Calu3 (cell line): ENCODE measurements at places on chromosomes 11 and 22. TPM values are rescaled to one million over a fixed set of nuclear protein-coding genes. Genes with fewer than 3 reads are reported as not detected.

- DNase-seq = no peak
These were observed 82.3 kb downstream of the PDE2A start for GRCh38 chr11:72591785-72592502.

GRCh38 chr11:11454671-11455223 is 101.7 kb upstream of the CSNK2A3 start:
- DNase-seq = no peak

DNA sequence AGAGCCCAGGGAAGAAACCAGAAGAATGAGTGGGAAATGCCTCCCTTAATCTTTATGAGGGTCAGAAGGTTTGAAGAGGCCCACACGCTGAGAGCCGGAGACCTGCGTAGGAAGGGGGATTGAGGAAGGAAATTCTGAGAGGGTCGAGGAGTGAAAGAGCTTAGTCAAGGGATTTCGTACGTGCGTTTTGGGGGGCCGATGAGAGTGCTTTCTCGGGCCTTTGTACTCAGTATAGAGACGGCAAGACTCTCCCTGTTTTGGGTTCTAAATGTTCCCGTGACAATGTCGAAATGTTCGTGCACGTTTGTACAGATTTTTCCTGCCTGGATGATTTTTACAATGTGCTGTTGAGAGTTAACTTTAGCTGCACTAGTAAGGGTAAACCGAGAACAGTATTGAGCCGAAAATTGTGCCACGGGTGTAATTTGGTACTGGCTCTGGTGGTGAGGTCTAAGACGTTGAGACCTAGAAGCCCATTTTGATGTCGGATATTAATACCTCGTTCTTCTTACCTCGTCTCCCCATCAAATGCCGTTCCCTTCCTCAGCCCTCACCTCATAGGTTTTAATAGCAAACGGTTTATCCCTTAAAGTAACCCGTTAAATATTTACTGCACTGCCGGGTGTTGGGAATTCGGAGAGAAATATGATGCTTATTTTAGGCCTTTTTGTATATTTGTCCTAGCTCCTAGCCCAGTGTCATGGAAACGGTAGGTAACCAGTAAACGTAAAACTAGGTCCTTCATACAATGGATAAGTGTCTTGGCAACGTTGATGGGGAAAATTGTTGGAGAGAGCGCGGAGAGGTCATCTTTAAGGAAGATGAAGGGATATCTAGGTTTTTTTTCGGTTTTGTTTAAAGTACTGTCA is 734 bp downstream of the C11orf58 start:
- no peak for DNase-seq

DNA sequence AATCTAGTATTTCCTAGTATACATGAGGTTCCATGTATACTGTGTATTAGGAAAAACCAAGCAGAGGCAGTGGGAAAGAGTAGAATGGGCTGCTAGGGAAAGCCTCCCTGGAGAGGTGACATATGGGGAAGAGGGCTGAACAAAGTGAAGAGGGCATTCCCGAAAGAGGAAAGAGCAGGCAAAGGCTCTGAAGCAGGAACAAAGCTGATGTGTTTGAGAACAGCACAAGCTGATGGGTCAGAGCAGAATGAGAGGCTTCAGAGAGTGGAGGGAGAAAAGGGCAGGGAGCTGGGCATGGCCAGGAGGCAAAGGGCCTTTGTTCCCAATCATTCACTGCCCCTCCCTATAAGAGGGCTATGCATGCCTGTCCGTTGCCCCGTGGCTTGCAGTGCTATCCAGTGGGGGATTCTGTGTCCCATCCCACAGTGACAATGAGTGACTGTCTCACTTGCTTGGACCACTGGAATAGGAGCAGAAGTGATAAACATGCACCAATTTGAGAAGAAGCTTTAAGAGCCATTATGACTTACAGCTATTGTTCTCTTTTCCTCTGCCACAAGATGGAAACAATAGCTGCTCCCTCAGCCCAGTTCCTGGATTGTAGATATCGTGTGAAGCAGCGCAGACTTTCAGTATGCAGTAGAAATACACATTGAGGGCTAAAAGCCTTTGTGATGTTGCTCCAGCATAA is 39.6 kb downstream of the GALNT18 start:
- DNase-seq = no peak

The KRTAP5-8 gene
- total RNA-seq = not detected in 2 replicates

- no peak for DNase-seq
These were observed 515.4 kb downstream of the RAB38 start for GRCh38 chr11:87659807-87660206.

- DNase-seq = no peak
These were observed 107.8 kb downstream of the FAR1 start for GRCh38 chr11:13776134-13776815.

- peak; percentile 33 for DNase-seq
These were observed 29.0 kb downstream of the GLYATL1 start for GRCh38 chr11:58968251-58968711.

GRCh38 chr11:101508370-101508769 is 75.4 kb downstream of the TRPC6 start:
- DNase-seq = no peak

DNA sequence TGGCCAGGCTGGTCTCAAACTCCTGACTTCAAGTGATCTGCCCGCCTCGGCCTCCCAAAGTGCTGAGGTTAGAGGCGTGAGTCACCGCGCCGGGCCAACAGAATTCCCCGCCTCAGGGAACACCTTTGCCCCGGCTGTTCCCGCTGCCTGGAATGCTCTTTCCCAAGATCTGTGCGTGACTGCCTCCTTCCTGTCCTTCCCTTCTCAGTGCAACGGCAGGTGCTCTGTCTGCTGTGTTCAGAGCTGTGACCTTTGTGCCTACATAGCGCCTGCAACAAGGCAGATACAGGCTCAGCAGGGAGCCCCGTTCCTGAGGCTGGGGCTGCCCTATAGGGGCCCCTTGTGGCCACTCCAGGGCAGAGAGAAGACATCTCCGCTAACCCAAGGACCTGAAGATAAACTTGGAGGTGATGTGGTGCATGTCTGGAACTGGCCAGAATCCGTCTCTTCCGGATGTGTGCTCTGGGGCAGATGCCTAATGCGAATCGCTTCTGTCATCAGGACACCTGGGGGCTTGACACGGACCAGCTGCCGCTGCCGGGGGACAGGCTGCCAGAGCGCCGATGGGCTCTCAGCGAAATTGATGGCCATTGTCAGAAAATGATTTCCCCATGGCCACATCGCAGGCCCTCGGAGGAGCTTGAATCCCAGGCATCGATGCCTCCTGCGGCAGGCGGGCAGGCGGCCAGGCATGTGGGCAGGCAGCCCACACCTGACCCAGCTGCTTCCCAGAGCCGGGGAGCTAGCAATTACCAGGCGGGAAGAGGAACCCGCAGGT is 43.5 kb upstream of the TCF20 start:
- DNase-seq = peak; percentile 68

DNA sequence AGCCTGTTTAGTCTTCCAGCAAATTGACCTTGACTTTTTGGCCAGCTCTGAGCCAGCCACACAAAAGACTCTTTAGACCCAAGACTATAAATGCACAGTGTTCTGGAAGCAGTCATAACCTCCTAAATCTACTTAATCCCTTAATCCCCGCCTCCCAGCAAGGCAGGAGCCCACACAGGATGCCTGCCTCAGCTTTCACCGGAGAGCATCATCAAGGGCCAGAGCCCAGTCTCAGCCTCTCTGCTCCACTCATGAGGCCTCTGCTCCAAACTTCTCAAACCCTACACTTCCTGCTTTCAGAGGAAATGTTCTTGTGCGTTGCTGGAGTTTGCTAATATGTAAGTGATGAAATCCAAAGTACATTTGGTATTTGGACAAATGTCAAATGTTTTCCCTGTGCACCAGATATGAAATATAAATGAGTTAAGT is 57.9 kb upstream of the FSHB start:
- no peak for DNase-seq

The HTR3B gene
- total RNA-seq = not detected in 2 replicates

DNA sequence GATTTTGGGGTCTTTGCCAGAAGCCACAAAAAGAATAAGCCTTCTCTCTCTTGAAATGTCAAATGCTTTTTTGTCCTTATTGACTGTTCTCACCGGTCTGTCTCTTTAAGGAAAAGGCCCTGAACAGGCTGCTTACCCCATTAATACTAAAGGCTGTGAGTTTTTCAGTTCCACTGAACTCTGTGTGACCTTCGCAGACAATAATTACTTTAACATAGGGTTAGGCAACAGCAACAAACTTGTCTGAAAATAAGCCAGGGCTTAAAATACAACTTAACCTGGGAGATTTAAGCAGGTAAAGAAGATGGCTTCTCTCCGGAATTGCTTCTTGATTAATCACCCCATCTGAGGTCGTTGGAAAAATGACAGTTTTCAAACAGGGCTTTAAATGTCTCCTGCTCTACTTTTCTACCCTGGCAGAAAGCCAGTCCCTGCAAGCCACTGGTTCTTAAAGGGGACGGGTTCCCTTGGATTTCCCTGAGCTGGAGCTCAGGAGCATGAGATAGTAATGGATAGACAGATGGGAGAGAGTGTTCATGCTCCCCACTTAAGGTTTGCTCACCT is 69.4 kb downstream of the ARL14EP start:
- no peak for DNase-seq

GRCh38 chr22:30161051-30161469 is 80.8 kb downstream of the HORMAD2 start:
- DNase-seq = no peak

The CDKN1C gene
- 2.2 and 2.4 TPM in 2 replicates for total RNA-seq

DNA sequence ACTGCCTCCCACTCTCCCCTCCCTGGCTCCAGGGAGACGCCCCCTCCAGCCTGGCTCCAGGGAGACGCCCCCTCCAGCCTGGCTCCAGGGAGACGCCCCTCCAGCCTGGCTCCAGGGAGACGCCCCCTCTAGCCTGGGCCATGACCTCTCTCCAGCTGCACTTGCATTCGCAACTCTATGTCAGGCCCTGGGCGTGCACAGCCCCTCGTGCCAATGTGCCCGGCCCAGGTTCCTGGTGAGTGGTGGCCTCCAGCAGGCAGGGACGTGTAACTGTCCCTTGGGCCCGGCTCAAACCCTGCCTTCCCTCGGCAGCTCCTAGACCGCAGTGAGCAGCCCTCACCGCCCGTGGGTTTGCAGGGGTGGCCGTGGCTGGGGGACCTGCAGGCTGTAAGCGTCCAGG is 6.9 kb downstream of the MUC6 start:
- DNase-seq = no peak

DNA sequence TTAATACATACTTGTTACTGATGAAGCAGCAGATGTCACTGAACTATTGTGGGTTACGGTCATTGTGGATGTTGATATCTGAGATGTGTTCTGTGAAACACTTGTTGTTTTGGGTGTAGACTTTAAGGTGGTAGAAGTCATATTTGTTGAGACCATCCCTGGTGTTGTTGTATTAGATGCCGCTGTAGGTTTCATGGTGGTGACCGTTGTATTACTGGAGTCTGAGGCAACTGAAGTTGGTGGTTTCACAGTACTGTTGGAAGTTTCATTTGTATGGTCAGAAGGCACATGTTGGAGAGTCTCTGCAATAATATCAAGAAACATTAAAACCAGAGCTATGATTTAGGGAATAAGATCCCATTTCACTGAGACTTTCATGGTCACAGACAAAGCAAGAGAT is 50.7 kb downstream of the TMEM123 start:
- DNase-seq = no peak

- no peak for DNase-seq
These were observed 54.6 kb upstream of the SLC22A12 start for GRCh38 chr11:64536396-64536941.

DNA sequence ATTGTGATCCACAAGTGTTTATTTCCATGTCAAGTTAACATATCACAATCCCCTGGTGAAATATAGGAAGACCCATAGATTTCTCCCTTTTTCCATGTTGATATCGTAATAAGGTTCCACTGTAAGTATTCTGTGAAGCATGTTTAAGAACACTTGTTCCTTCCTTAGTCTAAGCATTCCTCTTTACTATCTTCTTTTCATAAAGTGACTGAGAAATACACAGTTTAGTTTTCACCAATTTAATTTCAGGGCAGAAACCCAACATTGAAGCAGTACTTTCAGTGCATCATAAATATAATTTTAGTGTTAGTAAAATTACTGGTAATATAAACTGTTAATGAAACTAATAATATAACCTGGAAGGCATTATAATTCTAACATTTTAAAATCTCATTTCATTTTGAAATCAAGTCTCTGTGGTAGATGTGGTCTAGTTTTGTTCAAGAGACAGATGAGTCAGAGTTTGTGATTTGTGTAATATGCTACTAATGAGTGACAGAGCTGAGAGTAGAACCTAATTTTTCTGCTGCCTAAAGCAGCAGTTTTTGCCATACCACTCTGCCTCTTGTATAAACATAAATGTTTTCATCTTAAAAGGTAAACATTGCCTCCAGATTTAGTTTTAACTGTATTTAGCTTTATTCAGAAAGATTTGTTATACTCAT is 79.4 kb downstream of the ATM start:
- DNase-seq = no peak

DNA sequence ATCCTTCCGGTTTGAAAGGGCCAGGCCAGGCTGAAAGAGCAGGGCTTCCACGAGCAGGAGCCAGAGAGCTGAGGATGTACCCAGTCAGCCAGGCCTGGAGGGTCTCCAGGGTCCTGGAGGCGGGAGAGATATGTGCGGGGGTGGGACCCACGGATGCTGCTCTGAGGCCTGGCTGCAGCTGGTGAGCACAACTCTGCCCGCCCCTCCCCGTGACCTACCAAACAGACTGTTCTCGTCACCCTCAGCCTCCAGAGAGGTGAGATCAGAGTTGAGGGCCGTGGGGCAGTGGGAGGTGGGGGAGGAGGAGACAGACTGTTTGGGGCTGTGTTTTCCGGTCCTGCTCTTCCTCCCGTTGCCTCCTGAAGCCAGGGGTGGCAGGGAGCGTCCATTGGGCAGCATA is 42.2 kb downstream of the TRIOBP start:
- no peak for DNase-seq

- no peak for DNase-seq
These were observed 138.2 kb upstream of the MTMR2 start for GRCh38 chr11:96062134-96062533.

The FAM83F gene
- total RNA-seq = 21.0 and 21.9 TPM in 2 replicates

GRCh38 chr22:35454416-35455054 is 54.6 kb downstream of the MCM5 start:
- DNase-seq = no peak

- no peak for DNase-seq
These were observed 586 bp downstream of the TTLL1 start for GRCh38 chr22:43088627-43088983.

The LMF2 gene
- total RNA-seq = 85.2 and 87.1 TPM in 2 replicates

The GSTP1 gene
- 777 and 838 TPM in 2 replicates for total RNA-seq

DNA sequence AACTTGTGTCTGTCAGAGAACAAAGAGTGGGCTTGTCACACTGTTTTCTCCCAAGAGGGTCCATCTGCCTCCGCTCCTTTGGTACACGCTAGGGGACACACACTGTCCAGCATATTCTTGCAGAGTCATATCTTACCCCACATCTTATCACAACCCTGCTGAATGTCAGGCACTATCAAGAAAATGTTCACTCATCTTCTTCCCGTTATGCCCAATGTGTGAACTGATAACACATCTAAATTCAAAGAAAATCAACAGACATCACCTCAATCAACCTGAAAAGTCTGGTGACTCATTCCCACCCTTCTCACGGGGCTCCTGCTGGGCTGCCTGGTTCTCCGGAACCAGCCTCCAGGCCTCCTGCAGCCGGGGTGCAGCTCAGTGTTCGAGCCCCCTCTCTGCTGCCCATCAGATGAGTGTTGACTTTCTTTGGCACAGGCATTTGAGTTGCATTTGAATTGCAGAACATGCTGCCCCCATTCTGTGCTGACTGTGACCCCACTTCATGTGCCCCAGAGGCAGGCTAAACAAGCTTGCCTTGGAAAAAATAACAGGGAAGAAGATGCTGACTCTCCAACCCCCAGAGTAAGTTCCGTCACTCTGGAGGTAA is 19.4 kb downstream of the GRAP2 start:
- no peak for DNase-seq

GRCh38 chr11:74683941-74684481 is 47.2 kb downstream of the CHRDL2 start:
- DNase-seq = no peak

The RAB36 gene
- 2.1 and 2.6 TPM in 2 replicates for total RNA-seq
